Keratinocyte (primary cell): ENCODE measurements at places on chromosomes 5 and 9. TPM values are rescaled to one million over a fixed set of nuclear protein-coding genes. Genes with fewer than 3 reads are reported as not detected.

Gene OBP2B
- polyA plus RNA-seq = not detected in 3 replicates

Gene SOX30
- polyA plus RNA-seq = 0.03 to 0.06 TPM (median 0.05 TPM) in 3 replicates

Gene RFX3
- polyA plus RNA-seq = 1.2 to 2.5 TPM (median 1.8 TPM) in 3 replicates

Gene TAF11L5
- not detected in 3 replicates for polyA plus RNA-seq

Gene OR13C3
- polyA plus RNA-seq = not detected in 3 replicates

Gene ADCY2
- polyA plus RNA-seq = 0.01 to 0.13 TPM in 2 of 3 replicates, not detected in the other

Gene ARSI
- polyA plus RNA-seq = 1.7 to 3.8 TPM (median 2.4 TPM) in 3 replicates

Gene PTPN3
- polyA plus RNA-seq = 15.9 to 20.6 TPM (median 19.9 TPM) in 3 replicates

Gene FOXD4L3
- not detected in 3 replicates for polyA plus RNA-seq

- no peak for DNase-seq
These were observed 57.5 kb downstream of the PIP5K1B start for GRCh38 chr9:68762570-68762969.

DNA sequence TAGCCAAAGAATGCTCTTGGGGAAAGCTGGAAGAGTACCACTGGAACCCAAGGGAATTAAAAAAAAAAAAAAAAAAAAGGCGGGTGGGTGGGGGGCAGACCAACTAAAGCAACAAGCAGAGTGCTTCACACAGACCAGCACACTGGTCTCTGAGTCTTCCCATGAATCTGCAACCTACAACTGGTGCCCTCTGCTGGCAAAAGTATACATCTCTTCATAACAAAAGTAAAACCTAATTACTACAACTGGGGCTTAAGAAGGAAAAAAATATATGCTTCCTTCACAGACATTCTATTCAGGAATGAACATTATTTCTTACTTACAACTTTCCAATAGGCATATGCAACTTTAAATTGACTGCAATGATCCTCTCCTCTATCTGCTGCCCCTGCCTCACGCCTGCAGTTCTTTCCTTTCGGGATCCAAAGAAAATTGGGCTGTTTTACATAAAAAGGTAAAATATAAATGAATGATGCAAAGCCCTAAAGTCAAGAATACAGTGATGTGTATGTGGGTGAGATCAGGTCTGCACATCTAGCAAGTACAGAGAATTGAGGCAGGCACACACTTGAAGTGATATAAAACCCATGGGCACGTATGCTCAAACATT is 7.2 kb upstream of the KLHL3 start:
- peak; percentile 33 for DNase-seq

DNA sequence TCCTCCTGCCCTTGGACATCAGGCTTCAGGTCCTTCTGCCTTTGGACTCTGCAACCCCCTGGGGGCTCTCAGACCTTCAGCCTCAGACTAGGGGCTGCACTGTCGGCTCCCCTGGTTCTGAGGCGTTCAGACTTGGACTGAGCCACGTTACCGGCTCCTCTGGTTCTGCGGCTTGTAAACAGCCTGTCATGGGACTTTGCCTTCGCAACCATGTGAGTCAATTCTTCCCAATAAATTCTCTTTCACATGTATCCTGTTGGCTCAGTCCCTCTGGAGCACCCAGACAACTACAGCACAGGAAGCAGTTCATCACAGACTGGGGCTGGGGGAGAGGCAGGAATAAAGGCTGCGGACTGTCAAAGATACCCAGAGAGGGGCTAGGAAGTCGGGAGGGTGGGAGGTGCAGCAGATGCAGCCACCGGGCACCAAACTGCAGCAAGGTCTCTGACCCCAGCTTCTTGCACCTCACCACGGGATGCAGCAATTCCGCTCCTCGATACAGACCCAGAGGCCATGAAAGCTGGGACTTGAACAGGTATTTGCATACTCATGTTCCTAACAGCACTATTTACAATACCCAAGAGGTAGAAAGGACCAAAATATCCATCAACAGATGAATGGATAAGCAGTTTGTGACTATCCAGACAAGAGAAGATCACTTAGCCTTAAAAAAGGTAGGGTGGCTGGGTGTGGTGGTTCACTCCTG is 100.8 kb downstream of the COL23A1 start:
- no peak for DNase-seq

GRCh38 chr5:174259696-174260420 is 214.4 kb downstream of the NSG2 start:
- no peak for DNase-seq

DNA sequence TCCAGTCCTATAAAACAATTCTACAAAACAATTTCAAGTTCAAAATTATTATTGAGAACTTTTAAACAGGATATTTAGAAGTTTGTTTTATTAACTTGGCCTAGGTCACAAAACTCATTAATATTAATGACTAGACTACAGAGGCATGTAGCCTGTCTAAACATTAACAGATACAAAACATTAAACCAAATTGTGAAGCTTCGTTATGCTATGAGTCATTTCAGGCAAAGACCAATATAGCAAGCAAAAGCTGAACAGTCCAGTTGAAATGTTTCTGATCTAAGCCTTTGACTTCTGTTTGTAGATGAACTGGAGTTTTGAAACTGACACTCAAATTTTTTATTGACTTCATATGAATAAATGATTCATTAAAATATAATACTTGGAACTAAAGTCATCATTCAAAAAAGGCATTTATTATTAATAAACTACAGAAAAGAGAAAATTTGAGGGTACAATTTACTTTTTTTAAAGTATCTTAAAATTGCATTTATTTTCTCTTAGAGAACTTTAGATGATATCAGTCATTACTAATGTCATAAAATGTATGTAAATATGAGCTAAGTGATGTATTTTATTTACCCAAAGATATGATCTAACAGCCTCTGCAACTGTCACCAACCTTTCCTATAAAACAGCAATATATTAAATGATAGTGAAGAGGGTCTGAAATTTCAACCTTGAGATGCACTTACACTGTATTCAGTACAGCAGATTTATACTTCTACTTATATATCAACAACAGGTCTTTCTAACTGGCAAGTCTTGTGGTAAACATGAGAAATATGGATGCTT is 188.8 kb downstream of the COMMD10 start:
- no peak for DNase-seq

DNA sequence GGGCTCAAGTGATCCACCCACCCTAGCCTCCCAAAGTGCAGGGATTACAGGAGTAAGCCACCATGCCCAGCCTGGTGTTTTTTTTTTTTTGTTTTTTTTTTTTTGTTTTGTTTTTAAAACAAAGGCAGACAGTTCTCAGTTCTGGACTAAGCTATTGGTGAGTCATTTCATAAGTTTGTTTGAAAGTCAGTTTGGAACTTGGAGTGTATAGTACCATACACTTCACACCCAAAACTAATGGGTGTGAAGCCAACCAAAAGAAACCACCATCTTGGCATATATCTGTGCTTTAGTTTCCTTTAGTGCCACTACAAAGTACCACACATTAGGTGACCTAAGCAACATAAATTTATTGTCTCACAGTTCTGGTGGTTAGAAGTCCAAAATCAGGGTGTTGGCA is 13.4 kb downstream of the MAST4 start:
- no peak for DNase-seq

DNA sequence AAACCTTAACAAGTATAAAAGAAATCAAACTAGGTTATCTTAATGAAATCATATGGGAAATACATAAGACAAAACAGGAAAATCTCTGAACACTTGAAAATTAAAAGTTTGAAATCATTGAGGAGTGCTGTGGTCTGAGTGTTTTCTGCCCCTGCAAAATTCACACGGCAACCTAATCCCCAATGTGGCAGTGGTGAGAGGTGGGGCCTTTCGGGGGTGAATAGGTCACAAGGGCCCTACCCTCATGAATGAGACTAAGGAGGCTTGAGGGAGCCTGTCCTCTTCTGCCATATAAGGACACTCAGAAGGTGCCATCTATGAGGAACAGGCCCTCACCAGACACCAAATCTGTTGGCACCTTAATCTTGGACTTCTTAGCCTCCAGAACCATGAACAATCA is 10.7 kb downstream of the CAMSAP1 start:
- no peak for DNase-seq

- no peak for DNase-seq
These were observed 55.4 kb upstream of the SGCD start for GRCh38 chr5:156271569-156271968.

GRCh38 chr5:116442095-116442534 is 132.5 kb downstream of the SEMA6A start:
- no peak for DNase-seq

DNA sequence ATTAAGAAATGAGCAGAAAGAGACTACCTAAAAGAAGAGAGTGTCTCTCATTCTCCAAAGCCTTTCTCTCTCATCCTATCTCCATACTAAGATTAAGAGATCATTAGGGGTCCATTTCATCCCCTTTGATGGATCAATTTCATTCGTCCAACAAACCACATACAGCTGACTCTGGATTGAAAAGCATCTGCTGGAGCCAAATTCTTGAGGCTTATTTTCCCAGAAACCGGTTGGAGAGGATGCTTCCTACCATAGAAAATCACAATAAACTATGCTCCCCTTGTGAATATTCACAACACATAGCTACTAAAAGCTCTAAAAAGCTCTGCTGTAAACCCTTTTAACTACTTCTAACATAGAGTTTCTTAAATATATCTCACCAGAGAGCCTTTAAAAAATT is 755.0 kb upstream of the ZNF608 start:
- DNase-seq = no peak

- DNase-seq = no peak
These were observed 3.8 kb upstream of the SQSTM1 start for GRCh38 chr5:179816796-179817469.

GRCh38 chr5:41181691-41182564 is 31.4 kb downstream of the C6 start:
- DNase-seq = no peak

- DNase-seq = no peak
These were observed 19.8 kb downstream of the CKMT2 start for GRCh38 chr5:81252904-81253303.

DNA sequence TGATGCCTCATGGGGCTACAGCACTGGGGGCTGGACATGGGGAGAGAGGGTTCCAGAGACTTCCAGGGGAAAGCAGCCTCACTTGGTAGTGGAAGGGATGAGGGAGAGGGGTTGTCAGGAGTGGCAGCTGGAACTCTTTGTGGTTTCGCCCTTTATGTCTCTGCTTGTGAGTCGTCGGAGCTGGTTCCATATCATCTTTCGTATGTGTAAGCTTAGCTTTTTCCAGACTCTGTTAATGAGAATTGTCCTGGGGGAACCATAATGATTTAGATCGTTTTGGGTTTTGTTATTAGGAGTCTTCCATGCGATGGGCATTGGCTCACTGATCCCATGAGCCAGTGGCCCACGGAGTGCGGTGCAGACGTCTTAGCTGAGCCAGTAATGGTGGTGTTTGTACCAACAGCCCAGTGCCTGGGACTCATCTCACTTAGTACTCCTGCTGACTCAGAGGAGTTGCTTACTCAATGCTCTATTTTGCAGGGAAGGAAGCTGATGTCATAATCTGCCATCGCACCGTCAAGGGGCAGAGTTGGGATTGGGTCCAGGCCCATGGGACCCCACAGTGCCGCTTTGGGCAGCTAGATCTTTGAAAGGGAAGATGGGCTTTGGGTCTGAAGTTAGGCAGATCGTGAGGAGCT is 48.5 kb downstream of the NEK6 start:
- DNase-seq = peak; percentile 11

- peak; percentile 17 for DNase-seq
These were observed 363.3 kb upstream of the RPS23 start for GRCh38 chr5:82641331-82642003.

DNA sequence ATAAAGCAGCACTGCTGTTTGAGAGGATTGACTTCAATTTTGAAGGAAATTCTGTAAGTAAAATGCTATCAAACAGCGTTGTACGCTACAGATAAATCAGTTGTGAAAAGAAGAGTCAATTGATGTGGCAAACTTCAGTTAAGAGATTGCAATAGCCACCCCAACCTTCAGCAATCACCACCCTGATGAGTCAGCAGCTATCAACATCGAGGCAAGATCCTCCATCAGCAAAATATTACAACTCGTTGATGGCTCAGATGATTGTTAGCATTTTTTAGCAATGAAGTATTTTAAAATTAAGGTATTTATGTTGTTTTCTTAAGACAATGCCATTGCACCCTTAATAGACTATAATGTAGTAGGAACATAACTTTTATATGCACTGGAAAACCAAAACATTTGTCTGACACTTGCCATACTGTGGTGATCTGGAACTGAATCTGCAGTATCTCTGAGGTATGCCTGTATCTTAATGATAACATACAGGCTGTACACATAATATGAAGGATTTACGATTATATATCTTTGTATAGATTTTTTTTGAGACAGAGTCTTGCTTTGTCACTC is 47.5 kb downstream of the VPS13A start:
- DNase-seq = no peak

DNA sequence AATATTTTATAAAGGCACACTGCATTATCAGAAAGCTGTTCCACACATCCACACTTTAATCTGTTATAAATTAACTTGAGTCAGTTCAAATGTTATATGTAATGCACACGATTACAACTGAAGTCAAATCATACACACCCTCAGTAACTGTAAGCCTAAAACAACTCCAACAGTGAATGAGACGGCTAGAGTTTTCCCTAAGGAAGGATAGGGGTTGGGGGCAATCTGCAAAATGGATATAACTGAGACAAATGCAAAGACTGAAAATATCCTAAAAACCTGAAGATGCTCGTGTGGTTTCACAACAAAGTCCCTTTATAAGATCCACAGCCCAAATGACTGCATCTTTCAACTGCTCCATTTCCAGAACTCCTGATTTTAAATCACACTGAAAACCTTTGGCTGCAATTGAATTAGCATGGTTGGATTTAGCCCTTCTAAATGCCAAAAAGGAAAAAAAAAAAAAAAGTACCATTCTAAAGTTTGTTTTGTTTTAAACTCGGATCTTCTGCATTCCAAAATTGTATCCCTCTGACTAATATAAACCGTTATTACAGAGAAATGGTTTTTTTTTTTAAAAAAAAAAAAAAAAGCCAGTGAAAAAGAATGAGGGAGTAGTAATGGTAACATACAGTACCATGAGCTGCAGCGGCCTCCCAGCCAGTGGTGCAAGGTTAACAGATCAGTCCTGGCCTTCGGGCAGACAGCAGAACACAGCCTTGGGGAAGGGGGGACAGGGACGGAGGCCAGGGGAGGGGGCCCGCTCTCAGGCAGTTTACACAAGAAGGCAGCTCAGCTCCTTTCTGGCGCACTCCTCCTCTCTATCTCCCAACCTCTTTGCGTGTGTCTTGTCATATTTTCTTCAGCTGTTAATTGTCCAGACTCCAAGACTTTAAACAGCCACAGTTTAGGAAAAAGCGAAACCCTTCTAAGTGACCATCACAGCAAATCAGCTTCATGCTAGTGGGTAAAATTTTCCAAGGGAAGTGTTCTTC is 166.1 kb downstream of the BNC2 start:
- no peak for DNase-seq

DNA sequence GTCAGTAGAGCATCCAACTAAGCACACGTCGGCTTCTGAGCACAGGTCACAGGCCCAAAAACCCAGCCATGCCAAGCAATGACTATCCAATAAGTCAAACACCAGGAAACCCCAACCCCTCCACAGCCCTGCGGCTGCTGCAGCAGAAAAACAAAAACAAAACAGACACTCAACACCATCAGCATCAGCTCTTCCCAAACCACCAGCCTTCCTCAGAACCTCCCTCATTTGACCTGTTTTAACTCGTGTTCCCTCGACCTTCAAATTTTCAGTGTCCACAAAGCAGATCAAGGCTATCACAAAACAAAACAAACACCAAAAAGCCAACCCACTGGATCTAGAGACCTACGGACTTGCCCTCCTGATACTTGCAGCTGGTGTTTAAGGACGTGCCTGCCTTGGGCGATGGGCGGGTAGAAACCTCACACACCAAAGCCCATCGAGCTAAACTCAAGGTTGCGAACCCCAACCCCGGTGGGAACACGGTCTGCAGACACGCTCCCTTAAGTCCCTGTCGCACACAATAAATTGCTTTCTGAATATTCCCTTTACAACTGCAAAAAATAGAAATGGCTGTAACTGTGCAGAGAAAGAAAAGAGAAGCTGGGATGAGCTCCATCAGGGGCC is 247.1 kb upstream of the ANKRD55 start:
- DNase-seq = no peak

GRCh38 chr5:175872287-175873087 is 1.1 kb downstream of the CPLX2 start:
- DNase-seq = no peak
